Right atrium auricular region (tissue), 2 donors: ENCODE measurements at places on chromosomes 1 and 21. TPM values are rescaled to one million over a fixed set of nuclear protein-coding genes. Genes with fewer than 3 reads are reported as not detected.

Gene HFM1
- total RNA-seq, result 3.0 TPM

Gene LIN9
- 11.0 TPM for total RNA-seq

Gene TAF5L
- total RNA-seq, result 12.7 TPM

Gene TAS1R1
- not detected for total RNA-seq

Gene CD84
- 3.1 TPM for total RNA-seq

Gene PRDM16
- 3.3 TPM for total RNA-seq

DNA sequence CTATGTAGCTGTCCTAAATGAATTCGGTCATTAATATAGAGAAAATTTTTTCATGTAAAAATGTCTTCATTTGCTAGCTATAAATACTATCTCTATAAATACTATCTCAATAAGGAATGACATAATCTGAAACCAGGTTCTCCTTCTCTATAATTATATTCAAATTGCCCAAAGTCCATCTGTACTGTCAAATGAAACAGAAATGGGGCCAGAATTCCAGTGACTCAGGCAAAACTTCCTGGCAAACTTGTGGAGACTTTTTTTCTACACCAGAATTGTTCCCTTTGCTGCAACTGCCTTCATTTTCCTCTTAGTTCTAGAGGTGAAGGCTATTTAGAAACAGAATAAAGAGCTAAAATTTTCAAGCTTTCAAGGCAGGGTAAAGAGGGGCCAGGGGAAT lies 152.5 kb downstream of the KCNH1 start:
- no peak for DNase-seq

GRCh38 chr1:10210841-10211804 lies 753 bp downstream of the KIF1B start:
- DNase-seq, result peak; percentile 98

DNA sequence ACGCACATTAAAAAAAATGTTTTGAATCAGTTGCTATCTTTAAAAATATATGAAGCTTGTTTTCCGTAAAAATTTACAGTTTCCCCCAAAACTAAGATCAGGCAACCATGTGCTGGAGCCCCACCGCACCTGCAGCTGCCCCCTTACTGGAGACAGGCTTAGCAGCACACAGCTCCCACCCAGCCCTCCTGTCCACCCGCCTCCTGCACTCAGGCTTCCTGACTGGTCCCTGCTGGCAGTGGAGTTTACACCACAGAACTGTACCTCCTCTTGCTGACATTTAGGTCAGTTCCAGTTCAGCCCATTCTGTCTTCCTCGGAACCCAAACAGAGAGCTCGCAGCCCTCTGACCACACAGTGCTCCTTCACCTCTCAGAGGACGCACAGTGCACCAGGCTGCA lies 2.1 kb downstream of the GPR161 start:
- no peak for DNase-seq

DNA sequence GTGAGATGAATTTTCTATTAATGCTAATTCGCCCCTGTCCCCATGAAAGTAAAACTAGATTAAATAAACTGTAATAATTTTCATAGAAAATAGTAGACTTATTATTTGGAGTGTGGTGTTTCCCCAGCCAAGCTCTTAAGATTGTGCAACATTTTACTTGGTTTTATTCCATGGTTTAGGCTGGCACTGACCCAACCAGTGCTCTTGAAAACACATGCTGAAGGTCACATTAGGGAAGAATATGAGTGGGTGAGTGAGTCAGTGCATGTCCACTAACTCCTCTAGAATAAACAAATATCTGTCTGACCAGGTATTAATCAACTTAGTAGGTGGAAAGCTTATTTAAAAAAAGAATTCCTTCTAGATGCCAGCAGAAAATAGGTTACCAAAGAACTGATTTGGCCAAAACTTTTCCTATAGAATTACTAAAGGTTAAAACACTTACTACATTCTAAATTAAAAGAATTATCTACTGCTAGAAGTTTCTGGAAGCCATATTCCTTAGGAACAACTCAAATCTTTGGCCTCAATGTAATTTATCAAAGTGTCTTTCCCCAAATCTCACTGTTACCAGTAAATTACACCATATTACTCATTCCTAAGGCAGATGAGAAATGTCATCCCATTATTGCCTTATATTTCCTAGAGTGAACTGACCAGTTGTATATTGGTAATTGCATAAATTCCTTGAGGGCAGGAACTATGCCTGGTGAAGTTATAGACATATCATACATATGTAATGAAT lies 89.7 kb upstream of the RGS1 start:
- DNase-seq, result peak; percentile 90

GRCh38 chr1:202713110-202713509 lies 2.9 kb upstream of the SYT2 start:
- no peak for DNase-seq

DNA sequence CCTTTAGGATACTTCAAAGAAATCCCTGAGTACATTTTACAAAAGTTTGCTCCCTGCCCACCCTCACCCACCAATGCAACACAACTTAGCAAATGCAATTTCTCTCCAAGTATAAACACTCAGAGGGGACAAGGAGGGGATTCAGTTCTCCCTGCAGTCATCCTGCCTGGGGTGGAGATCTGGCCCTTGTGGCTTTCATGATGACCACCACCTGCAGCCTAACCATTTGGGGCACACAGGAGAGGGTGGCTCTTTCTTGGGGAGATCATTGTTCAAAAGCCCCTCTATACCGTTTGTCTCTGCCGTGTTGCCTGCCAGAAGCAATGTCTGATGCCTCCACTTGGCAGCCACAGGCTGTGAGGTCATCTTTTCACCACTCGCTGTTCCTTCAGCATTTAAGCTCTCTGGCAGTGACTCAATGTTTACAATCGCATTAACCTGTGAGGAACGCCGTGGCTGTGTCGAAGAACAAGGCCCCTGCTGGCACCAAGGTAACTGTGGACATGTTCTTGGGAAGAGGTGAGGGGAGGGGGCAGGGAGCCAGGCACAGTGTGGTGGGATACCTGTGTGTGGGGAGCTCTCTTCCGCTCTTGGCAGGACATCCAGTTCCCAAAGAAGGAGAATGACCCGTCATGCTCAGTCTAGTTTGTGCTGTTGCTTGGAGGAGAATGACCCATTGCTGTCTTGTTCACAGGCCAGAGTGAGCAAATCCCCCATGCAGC lies 103.9 kb upstream of the DUSP10 start:
- DNase-seq, result peak; percentile 65

- DNase-seq, result no peak
Observed at GRCh38 chr1:202324646-202325045, 17.1 kb downstream of the UBE2T start.

- no peak for DNase-seq
Observed at GRCh38 chr1:53237638-53238037, 680 bp downstream of the MAGOH start.

- no peak for DNase-seq
Observed at GRCh38 chr21:35476621-35477395, 427.7 kb upstream of the RUNX1 start.

DNA sequence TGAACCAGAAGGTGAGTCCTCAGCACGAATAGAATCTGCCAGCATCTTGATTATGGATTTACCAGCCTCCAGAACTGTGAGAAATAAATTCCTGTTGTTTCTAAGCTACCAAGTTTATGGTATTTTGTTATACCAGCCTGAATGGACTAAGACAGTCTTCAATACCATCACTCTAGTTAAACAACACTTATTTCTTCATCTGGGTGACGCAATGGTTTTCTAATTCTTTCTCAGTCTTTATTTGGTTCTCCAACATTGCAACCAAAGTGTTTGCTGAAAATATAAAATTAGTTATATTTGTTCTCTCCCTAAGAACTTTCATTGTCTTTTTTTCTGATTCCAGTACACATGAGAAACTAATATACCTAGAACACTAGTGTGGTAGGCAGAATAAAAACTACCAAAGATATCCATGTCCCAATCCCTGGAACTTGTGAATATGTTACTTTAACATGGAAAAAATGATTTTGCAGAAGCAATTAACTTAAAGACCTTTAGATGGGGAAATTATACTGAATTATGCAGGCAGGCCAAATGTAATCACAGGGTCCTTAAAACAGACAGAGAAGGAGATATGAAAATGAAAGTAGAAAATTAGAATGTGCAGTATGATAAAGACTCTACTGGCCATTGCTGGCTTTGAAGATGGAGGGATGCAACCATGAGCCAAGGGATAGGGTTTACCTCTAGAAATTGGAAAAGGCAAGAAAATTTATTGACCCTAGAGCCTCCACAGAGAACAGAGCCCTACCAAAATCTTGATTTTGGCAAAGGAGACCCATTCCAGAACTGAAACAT lies 1115.1 kb downstream of the PLA2G4A start:
- no peak for DNase-seq

DNA sequence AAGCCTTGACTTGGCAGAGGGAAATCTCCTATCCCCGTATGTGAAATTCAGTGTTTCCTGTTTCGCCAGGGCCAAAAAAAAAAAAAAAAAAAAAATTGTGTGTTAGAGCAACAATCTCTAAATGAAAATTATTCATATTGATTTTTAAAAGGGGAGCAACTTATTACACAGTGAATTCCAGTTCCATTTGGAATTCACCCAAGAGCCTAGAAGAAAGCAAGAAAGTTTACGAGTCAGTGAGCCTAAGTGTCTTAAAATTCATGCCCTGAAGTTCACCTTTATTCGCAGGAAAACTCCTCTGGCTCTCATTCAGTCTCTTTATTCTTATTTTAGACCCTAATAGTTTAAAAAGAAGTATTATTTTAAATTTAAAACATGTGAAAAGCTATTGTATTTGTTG lies 42.1 kb upstream of the HUNK start:
- DNase-seq, result no peak

- no peak for DNase-seq
Observed at GRCh38 chr1:2502661-2503553, 23.5 kb downstream of the PANK4 start.
